ENCODE measurements at places on chromosomes 5 and 9.
A peak's percentile ranks its signal among the peaks of the same experiment; 100 is the strongest.

- DNase-seq = no peak
Observed at GRCh38 chr5:179154346-179154990, 94.3 kb downstream of the ZNF354C start.

DNA sequence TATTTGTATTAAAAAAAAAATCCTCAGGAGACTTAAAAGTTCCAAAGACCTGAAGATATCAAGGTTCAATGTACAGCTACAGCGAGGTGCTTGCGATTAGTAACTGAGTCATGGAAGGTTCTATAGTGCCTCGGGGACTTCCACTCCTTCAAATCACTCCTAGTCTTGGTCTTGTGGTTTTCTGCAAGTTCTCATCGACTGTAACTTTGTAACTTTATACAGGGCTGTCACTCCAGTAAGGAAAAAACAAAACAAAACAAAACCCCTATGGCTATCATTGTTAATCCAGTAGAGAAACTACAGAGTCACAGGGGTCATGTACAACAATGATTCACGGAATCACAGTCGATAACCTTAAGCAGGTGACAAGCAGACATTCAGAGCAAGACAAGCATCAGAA, 39.8 kb upstream of the SELENOP start:
- no peak for DNase-seq

DNA sequence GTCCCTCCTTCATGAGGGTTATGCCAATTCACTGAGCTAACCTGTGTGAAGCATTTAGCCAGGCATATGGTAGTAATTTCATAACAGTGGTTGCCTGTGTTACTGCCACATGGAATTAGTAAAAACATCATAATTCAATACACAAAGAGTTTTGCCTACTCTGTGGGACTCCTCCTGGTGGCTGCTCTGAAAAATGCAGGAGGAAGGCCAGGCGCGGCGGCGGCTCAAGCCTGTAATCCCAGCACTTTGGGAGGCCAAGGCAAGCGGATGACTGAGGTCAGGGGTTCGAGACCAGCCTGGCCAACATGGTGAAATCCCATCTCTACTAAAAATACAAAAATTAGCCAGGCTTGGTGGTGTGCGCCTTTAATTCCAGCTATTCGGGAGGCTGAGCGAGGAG, 547.3 kb downstream of the CDK5RAP2 start:
- no peak for DNase-seq

- no peak for DNase-seq
Observed at GRCh38 chr5:124952566-124952965, 206.1 kb upstream of the ZNF608 start.

DNA sequence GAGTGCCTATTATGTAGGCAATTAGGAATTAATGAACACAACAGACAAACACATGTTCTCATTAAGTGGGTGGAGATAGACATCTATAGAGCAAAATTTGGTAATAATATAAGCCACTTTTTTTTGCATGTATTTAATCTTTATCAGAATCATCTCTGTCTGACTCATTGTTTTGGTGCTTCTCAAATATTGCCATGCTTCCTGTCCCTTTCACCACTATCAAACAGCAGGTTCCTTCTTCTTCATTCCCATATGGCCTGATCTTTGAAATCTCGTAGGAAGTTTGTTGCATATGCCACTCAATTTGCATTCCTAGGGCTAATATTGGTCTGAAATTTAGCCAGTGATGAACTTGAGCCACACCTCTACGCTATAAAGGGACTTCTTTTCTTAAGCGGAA, 128.9 kb upstream of the SPEF2 start:
- DNase-seq = no peak

DNA sequence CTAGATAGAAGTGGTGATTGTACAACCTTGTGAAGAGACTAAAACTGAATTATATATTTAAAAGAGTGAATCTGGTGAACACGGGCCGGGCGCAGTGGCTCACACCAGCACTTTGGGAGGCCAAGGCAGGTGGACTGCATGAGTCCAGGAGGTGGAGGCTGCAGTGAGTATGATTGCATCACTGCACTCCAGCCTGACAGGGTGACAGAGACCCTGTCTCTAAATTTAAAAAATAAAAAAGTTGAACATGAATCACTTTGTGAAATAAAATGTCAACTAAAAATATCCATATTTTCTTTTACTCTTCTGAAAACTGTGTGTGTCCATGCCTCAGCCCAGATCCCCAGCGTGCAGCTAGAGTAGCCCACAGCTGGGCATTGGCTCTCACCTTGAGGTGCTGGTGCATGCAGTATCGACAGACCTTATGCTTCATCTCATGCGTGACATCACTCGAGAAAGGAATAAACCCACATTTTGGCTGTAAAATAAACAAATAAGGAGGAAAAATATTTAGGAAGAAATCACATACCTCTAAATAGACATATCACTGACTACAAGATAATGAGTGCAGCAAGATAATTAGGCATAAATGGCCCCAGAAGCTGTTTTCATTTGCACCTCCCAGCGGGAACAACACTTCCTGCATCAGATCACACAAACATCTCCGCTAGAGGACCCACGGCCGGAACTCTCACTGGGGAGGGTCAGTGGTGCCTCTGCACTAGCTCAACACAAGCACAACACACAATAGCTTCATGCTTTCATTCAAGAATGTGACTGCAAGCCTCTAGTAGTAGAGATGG, 22.1 kb downstream of the IPPK start:
- no peak for DNase-seq

DNA sequence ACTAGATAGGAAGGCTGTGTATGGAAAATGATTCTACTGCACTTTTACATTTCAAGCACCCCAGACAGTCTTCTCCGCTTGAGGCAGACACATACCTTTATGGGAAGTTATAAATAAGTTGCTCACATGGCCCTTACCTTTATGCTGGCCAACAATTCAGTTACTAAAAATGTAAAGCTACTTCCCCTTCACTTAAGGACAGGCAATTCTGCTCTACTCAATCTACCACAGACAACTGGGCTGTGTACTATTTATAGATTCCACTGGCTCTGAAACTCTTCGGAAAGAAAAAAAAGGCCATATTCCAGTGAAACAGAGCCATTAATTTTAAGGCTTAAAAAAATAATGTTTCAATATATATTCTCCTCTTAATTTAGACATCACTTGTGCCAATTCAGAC, 59.4 kb downstream of the ELAVL2 start:
- no peak for DNase-seq

DNA sequence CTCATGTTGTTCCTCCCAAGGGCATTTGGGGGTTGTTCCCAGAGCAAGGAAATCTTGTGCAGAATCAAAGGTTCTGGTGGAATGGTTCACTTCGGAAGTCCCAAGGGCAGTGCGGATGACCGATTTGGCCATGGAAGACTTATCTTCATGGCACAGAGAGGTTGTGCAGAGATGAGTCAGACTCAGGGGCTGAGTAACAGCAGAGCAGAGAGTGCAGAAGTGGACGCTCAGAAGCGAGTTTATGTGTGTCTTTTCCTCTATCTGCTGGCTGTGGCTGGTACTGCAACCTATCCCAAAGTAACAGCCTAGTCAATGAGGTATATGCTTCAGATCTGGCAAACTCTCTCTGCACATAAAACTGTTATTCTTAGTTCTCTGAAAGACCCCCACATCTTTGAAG, 118.1 kb downstream of the DPYSL3 start:
- peak; percentile 6 for DNase-seq

GRCh38 chr5:119570910-119571309, 58.4 kb upstream of the FAM170A start:
- no peak for DNase-seq

DNA sequence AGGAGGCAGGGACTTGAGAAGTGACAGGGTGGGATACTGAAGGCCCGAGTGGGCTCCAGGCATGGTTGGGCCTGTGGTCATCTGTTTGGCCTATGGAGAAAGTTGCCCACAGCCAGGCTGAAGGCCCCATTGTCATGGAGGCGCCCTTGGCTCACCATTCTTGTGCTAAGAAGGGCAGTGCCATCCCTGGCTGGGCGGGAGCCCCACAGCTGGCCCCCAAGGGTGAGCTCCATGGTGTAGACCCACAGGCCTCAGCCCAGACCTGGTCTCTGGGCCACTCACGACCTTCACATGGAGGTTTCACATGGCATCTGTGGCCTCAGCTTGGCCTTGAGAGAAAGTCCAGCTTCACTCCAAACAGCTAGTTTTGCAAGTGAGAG, 34.3 kb upstream of the PRDM12 start:
- no peak for DNase-seq

GRCh38 chr5:96876292-96876850, at the start of gene ERAP2:
Gene ERAP2, plus strand, starts transcription at chr5:96876500. Its CDS starts 3,186 bp downstream, at chr5:96879686.
- DNase-seq = peak; percentile 25

- no peak for DNase-seq
Observed at GRCh38 chr9:25876248-25876647, 198.0 kb upstream of the TUSC1 start.

DNA sequence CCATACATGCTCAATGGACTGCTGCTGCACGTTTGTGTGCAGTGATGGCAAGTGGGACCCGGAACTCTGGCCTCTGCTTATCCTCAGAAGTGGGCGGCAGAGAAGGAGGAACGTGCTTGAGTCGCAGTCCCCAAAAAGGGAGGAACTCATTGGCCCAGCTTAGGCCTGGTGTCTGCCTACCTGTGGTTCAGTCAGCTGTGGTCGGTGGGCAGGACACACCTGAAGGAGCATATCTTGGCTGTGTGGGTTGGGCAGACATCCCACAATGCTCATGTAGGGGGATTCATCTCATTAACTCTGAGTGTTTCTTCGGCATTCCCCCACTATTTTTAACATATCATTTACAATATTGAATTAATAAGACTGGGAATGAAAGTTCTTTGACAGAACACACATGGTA, 122.9 kb upstream of the IL12B start:
- no peak for DNase-seq

DNA sequence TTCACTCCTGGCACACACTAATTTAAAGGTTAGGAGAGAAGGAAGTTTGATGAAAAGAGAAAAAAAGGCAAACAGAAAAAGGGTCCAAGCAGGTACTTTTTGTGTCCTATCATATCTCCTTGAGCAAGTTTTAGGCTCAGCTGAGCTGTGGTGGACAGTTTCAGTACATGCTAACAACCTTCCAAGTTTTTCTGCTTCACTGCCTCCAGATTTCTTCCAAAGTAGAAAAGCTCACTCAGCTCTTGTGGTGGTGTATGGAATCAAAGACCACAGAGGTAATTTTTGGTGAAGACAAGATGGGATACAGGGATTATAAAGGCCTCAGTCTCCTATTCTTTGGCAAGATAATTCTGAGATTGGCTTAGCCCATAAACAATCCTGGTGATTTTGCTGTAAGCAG, 921.8 kb downstream of the NR2F1-AS1 start:
- DNase-seq = no peak

DNA sequence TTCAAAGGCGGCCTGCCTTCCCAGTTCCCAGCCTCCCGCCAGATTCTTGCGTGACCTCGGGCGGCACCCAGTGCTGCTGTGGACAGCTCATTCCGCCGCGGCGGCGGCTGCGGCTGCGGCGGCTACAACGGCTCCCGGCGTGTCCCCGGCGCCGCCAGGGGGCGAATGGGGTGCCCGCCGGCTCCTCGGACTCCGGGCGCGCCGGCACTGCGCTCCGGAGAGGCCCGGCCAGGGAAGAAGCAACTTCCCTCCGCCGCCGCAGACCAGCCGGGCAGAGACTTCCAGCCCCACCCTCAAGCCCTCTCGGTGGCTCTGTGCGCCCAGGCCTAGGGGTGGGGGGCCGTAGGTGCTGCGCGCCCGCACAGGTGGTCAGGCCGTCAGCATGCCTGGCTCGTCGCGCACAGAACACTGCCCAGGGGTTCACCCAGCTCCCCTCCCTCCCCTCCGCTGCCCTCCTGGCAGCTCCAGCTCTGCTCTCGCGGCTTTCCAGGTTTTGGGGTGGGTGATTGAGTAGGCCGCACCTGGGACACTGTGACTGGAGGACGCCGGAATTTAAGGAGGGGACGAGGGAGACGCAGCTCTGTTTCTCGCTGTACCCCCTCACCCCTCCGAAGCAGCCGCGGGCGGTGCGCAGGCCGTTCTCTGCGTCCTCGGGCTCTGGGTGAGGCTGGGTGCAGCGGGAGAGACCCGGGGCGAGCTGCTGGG, 20.2 kb downstream of the IGIP start:
- peak; percentile 12 for DNase-seq

DNA sequence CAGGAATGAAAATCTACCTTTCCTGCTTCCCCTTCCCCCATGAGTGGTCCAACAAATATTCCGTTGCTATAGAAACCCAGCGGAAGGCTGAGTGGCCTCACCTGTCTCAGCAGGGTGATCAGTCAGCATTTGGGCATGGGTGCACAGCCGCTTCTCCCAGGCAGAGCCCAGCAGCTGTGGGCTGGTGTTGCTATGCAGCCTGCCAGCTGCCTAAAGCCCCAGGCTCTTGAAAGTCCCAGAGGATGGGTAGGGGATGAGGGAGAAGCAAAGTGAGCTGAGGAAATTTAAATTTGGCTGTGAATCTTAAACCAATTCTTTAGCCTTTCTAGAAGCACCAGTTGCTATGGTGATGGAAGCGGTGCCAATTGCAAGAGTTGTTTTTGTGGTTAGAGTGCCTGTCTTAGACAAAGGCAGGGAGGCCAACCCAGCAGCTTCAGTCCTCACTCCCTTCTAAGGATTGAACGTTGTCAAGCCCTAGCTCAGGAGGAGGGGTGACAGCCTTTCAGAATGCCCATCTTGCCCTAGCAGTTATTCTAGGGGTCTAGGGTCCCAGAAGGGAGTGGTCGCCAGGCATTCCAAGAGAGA, 151.5 kb upstream of the PITX1 start:
- no peak for DNase-seq

- DNase-seq = no peak
Observed at GRCh38 chr9:134770972-134771971, 109.3 kb upstream of the FCN2 start.

Data from NCI-H2227 treated with DMSO at 0.1 percent for 48 hours (cell line).